ENCODE measurements at places on chromosomes 1 and 21.

DNA sequence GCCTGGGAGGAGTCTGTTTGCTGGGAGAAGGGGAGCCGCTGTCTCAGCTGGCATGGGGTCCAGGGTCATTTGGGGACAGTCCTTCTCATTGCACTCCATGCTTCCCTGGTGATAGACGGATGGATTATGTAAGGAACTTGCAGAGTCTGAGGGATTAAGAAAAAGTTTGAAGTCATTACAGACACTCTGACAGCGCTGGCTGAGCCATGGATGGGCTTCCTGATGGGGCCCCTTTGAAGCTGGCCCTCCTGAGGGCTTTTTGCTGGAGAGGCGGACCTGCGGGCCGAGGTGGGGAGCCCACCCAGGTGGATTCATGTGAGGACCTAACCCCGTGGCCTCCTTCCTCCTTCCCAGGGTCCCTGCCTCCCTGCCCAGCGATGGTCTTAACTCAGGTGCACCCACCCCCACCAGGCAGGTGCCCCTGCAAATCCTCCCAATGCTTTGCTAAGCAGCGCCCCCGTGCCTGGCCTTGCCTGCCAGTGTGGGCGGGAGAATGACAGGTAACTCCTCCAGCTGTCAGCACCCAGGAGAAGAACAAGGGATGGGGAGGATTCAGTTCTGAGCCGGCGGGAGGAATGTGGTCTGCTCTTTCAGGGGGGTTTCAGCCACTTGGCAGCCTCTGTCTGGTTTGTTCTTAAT is 24.2 kb upstream of the C1orf174 start:
- no peak for DNase-seq

- DNase-seq, result no peak
Observed at GRCh38 chr1:200128944-200129879, 101.7 kb downstream of the NR5A2 start.

GRCh38 chr1:156177919-156178654 is 15.8 kb upstream of the SLC25A44 start:
- DNase-seq, result no peak

DNA sequence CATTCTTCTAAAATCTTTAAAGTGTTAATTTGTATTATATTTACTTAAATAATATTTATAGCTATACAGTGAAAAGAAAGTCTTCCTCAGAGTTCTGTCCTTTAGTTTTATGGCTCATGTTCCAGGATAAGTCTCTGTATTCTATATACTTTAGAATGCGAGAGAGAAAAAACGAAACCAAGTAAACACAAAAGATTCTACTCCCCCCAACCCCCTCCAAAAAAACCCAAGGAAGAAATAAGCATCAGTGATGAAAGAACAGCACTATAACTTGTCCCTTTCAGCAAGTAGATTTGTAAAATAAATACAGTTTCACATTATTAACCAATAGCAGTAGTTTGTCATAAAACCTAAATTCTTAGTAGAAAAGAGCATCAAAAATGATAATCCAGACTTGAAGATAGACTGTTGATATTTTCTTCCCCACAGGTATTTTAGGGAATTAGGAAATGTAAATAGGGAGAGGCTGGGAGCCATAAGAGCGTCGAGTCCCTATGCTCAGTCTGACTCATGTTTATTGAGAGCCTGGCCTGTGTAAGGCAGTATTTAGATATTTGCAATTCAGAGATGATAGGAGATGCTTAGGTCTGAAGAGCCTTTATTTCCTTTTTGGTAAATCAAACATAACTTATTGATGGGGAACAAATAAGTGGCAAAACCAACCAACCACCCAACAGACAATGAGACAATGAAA is 35.5 kb downstream of the CDC14A start:
- no peak for DNase-seq

DNA sequence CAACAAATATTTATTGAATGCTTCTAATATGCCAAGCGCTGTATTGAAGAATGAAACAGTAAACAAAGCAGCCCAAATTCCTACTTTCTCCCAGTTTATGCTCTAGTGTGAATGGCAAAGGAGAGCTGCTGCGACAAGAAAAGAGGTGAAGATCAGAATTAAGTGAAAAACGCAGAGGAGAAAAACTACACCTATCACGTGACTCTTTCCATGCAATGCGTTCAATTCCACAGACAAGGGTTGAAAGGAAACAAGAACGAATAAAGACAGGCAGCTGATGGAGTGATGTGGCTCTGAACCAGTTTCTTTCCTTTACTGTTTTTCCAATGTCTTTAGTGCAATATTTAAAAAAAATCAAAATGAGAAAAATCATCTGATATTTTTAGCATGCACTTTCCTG is 23.6 kb downstream of the MT1HL1 start:
- no peak for DNase-seq

GRCh38 chr1:191134796-191135195 is 657.1 kb upstream of the BRINP3 start:
- no peak for DNase-seq

All from femur (tissue), 1 donor.